ENCODE measurements at places on chromosomes 12 and 14.

DNA sequence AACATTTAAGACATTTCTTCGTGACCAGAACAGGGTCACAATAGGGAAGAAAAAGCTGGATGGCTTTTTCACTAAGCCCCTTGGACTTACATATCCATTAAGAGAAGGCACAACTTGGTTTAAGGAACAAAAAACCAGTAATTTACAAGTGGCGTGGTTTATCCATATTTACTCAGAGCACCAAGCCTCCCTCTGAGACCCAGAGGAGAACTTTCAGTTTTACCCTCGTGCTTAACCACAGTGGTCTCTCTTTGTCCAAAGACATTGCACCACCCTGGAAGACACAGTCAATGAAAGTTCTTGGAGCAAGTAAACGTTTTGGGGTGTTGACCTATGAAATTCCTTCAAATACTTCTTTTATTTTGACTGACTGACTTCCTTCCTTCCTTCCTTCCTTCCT lies 52.5 kb downstream of the SSPN start:
- DNase-seq = no peak

DNA sequence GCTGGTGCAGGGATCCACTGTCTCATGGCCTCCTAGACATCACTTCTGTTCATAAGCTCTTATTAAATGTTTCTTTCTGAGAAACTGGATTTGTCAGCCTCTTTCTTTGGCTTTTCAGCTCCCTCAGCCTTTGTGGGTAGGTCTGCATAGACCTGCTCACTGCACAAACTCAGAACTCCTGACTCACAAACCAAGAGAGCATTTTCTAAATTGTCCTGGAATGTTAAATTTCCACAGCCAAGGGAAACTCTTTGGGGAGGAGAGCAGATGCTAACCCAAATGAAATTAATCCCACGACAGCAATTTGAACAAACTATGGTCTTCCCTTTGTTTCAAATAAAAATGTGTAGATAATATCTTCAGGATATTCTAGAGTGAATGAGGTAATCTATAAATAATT lies 19.5 kb upstream of the CERS5 start:
- DNase-seq = no peak

GRCh38 chr12:124438437-124439056 lies 128.9 kb downstream of the NCOR2 start:
- no peak for DNase-seq

DNA sequence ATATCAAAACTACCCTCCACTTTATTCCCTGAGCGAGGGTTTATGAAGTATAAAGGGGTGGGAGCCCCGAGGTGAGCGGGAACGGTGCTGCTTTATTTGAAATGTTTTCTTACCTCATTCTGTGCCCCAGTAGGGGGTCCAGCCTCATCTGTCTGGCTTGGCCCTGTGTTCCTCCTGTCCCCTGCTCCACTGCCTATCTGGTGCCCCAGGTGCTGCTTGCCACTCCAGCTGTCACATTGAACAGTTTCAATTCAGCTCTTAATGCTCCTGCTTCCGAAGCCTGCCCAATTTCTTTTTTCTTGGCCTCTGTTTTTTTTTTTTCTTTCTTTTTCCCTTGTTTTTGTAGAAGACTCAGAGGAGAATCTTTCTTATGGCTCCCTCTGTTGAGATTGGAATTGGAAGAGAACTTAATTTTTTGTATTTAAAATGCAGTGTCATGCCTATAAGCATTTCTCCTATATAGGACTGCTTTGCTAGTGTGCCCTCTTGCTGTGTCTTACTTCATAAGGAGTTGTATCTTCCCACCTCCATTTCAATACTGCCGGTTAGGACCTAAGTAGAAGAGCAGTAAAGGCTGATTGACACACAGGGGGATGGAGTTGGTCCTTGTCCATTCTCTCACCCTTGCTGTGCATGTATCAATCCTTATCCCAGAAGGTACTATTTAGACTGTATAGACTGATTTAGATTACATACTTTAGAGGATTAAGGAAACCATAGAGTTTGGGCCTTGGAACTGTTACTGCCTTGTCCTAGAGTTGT lies 2.3 kb downstream of the ATXN7L3B start:
- DNase-seq = no peak

DNA sequence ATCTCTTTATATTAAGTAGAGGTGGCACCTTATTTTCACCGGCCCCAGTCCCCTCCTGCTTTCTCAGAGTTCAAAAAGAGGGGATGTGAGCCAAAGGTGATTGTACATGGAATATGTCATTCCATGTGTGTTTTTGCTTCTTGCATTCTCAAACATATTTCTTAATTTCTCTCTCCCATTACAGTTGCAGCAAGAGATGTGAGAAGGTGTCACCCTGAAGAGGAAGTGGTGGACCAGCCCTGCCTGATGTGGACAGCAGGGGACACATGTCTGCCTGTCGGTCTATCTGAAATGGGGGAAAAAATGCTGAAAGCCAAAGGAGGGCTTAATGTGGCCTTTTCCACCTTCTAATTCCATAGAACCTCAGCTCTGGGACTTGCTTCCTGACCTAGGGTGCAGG lies 1.9 kb upstream of the FOXN3 start:
- DNase-seq = no peak

DNA sequence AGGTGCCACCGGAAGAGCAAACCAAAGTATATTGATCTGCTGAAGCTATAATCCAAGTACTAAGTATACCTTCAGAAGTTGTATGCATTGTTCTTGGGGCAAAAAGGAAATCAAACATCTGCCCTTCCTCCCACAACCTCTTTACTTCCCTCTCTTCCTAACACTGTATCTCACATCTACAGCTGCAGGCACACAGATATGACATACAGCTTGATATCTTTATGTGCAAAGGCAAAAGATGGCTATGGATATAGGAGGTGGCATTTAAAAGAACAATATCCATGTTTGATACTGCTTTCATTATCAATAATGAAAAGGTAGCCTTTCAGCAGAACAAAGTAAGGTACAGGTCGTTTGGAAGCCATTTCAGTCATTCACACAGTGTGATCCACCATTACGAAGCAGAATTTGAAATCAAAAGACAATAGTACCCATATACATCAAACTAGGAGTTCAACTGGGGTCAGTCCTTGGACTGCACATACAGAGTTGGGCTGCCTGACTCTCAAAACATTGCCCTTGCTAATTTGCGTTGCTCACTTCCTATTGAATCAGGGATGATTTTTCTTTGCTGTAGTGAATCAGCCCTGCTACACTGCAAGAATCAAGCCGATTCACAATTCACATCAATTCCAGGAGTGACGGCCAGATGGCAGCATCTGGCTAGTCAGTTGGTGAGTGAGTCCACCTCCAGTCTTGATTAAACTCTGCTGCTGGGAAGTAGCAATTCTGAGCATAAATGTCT lies 8.9 kb downstream of the ANG start:
- peak; percentile 64 for DNase-seq

- no peak for DNase-seq
Observed at GRCh38 chr12:121536054-121536898, 44.5 kb downstream of the KDM2B start.

DNA sequence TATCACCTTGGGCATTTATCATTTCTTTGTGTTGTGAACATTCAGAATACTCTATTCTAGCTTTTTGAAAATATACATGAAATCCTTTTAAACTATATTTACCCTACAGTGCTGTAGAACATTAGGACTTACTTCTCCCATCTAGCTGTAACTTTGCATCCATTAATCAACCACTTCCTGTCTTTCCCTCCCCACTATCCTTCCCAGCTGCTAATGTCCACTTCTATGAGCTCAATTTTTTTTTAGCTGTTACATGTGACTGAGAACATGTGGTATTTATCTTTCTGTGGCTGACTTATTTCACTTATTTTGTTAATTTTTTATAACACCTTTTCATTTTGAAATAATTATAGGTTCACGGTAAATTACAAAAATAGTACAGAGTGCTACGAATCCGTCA lies 136.0 kb downstream of the LMNTD1 start:
- no peak for DNase-seq

DNA sequence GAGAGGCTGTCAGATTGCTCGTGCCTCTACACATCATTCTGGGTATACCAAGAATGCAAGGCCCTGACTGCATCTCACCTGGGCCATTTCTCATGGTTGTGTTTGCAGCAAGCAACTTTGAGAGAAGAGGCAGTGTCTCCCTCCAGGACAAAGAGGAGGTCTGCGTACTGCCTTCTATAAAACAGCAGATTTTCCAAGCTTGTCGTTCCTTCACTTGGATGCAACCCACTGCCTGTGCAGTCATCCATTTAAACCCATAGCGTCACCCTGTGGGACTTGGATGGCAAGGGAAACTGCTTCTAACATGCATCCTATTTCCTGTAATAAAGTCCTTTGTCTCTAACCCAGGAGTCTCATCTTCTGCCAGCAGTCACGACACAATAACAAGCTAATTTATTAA lies 1.3 kb downstream of the POMT2 start:
- no peak for DNase-seq

DNA sequence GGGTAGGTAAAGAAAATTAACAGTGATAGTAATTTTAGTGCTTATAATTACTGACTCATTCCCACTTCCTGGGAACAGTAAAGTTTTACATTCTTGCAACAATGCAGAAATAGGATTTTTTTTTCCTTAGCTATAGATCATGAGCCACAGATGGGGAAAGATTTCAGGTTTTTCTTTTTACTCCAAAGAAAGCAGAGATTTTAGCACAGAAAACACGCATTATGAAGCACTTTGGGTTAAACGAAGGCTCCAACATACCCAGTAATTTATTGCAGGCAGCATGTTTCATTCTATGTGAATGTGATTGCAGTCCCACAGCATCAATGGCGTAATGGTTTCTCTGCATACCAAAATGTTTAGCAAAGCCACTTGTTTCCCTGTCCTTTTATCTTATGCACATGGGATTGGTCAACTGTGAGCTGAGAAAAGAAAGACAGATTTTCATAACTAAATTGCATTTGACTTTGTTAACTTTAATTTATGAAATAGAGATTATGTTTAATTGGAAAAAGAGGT lies 124.6 kb upstream of the E2F7 start:
- DNase-seq = no peak

DNA sequence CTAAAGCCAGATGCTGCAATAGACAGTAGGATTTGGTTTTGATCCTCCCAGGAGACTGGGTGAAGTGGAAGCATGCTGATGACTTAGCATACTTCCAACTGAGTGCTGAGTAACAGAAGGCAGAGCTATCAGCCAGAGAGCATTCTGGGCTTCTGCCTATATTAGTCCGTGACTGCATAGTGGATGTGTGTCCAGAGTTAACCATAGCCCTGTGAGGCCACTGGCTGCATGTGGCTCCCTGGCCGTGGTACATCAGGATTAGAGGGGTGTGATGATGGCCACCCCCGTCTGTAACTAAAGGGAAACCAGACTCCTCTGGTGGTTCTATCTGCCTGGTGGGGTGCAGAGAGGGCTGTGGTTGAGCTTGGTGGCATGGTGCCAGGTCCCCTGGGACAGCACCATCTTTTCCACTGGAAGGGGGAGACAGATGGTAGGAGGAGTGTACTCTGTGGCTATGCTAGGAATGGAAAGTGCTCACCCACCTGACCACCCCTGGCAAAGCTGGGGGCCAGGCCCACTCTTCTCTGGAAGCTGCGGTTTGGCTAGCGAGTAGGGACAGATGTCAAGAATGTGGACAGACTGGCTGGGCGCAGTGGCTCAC lies 27.4 kb downstream of the ABCD4 start:
- DNase-seq = no peak

DNA sequence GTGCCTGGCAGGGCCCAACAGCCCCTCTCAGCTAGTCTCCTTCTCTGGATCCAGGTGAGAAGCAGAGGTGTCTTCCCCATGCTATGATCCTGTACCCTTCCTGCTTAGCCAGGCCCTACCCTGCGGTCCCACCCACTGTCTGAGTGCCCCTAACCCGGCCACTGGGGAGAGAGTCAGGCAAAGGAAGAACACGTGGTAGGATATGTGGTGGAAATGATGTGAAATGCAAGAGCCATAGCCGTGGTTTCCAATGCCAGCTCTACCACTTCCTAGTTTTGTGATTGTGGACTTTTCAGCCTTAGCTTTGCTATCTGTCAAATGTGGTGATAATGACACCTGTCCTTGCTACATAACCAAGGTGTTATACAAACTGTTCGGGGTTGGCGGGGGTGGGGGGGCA lies 15.8 kb downstream of the KRT2 start:
- DNase-seq = no peak

DNA sequence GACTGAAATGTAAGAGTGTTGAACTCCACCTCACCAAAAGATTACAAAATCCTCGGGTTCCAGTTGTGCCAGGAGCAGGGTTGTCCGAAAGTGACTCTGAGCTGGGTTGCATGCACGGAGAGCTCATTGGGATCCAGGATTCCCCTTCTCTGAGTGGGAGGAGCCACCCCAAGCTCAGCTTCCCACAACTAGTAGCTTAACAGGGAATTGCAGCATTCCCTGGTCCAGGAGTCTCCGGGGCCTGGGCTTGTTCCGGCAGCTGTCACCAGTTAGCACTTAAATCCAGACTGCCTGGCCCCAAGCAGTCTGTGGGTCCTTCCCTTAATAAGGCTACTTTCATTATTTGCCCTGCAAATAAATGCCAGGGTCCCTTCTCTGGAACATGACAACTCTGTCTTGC lies 50.1 kb downstream of the CD9 start:
- DNase-seq = no peak

DNA sequence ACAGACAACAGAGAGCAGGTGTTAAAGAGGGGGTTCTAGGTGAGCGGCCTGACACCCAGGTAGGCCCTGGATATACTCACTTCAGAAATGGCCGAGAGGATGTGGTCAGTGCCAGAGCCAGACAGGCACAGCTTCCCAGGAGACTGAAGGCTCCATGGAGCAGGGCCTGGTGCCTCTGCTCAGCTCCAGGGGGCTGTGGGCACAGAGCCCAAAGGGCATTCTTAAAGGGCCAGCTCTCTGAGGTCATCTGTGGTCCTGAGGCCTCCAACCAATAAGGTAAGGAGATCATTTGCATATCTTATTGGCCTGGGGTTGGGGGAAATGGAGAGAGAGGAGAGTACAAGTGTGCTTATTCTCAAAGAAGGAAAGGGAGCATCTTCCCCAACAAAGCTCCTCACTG lies 9.7 kb upstream of the PCK2 start:
- no peak for DNase-seq

DNA sequence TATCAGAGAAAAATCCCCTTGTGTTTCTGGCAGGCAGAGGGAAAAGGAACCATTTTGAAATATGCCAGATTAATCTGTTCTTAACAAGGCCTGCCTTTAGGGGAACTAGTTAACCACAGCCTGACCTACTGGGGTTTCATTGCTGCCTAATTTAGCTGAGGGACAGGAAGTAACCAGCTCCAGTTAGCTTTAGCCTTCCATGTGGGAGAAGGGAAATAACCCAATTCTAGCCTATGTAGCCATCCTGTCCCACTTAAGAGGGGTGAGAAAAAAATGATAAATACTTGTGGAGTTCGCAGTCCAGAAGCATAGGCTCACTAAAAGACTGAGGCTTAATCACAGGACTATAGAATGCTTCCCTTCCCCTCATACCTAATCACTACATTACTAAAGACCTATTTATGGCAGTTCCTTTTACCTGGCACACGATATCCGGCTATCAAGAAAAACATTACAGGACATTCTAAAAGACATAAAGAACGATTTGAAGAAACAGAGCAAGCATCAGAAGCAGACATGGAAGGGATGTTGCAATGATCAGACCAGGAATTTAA lies 22.8 kb downstream of the COX8C start:
- no peak for DNase-seq
